ENCODE measurements at places on chromosomes 4 and X. TPM values are rescaled to one million over a fixed set of nuclear protein-coding genes. Genes with fewer than 3 reads are reported as not detected.

Gene TAPT1
- total RNA-seq = 70.5 TPM

Gene TBC1D8B
- total RNA-seq = 18.3 TPM

Gene SPATA18
- total RNA-seq = 6.3 TPM

Gene PTTG2
- 1.5 TPM for total RNA-seq

Gene CABS1
- total RNA-seq = not detected

Gene KLHL13
- 36.2 TPM for total RNA-seq

Gene DCAF12L1
- 0.49 TPM for total RNA-seq

Gene TLR2
- 8.7 TPM for total RNA-seq

Gene NDNF
- total RNA-seq = 104 TPM

Gene VCX3A
- not detected for total RNA-seq

Gene CTAG2
- total RNA-seq = not detected

Gene KIT
- 87.7 TPM for total RNA-seq

Gene ELMOD2
- 94.8 TPM for total RNA-seq

Gene KCND1
- total RNA-seq = 3.6 TPM

Gene DCAF4L1
- 0.16 TPM for total RNA-seq

Gene GABRB1
- 3.4 TPM for total RNA-seq

Gene CT45A5
- not detected for total RNA-seq

Gene TMPRSS11A
- 0.33 TPM for total RNA-seq

Gene FGFR3
- total RNA-seq = 30.0 TPM

Gene MAGEA6
- not detected for total RNA-seq

Gene XPNPEP2
- 2.7 TPM for total RNA-seq

Gene BCORL1
- total RNA-seq = 10.4 TPM

Gene SMIM9
- total RNA-seq = not detected

Gene MYL5
- 18.5 TPM for total RNA-seq

Gene PCDH10
- total RNA-seq = 19.4 TPM

Gene NR3C2
- 13.9 TPM for total RNA-seq

Gene GPRASP1
- 33.8 TPM for total RNA-seq

Gene NDP
- 13.5 TPM for total RNA-seq

Gene TDO2
- 0.82 TPM for total RNA-seq

Gene CORIN
- total RNA-seq = 1.7 TPM

Gene SUPT20HL2
- not detected for total RNA-seq

Gene MAGEE2
- total RNA-seq = 1.5 TPM

Gene VGLL1
- 1.1 TPM for total RNA-seq

Gene SERTM2
- total RNA-seq = 2.4 TPM

Gene SH3D19
- 59.9 TPM for total RNA-seq

Gene USP27X
- 6.5 TPM for total RNA-seq

Gene RHOXF2
- not detected for total RNA-seq

Gene ABLIM2
- 13.5 TPM for total RNA-seq

Gene JCHAIN
- total RNA-seq = 3.0 TPM

Gene IL9R
- not detected for total RNA-seq

Gene GABRG1
- total RNA-seq = 4.1 TPM

Gene CSAG2
- not detected for total RNA-seq

Gene MAGEE1
- 9.6 TPM for total RNA-seq

Gene GAGE2A
- total RNA-seq = not detected

Gene SLC10A3
- total RNA-seq = 14.2 TPM

Gene RHOXF1
- total RNA-seq = not detected

Gene TLR10
- 0.71 TPM for total RNA-seq

Gene ATP1B4
- total RNA-seq = 19.1 TPM

Gene SLC9A6
- total RNA-seq = 36.3 TPM

Gene ADGRG2
- total RNA-seq = 12.8 TPM

Gene CCNB3
- total RNA-seq = 10.1 TPM

Gene GSX2
- 3.9 TPM for total RNA-seq

Gene TRMT2B
- total RNA-seq = 14.6 TPM

Gene SORCS2
- total RNA-seq = 59.2 TPM

Gene HTT
- 82.3 TPM for total RNA-seq

Gene SAGE1
- not detected for total RNA-seq

Gene NPY5R
- total RNA-seq = 1.4 TPM

Gene RIPPLY1
- total RNA-seq = not detected

All from camera-type eye (tissue), 1 donor.